ENCODE measurements at places on chromosomes 1 and 21.

DNA sequence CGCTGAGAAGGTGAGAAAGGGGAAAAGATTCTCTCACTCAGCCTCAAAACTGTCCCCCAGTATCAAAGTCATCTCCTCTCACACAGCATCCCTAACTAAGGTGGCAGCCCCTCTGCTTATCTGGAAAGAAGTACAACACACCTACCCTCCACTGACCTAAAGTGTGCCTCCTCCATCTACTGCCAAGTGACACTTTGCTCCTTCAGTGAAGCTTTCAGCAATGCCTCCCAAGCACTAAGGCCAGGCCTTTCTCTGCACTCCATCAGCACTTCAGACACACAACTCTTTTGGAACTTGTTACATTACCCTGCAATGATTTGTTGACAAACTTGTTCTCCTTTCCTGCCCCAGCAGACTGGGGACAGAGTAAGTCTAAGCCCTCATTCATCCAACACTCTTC is 1.4 kb downstream of the SH3BP5L start:
- DNase-seq, result no peak

DNA sequence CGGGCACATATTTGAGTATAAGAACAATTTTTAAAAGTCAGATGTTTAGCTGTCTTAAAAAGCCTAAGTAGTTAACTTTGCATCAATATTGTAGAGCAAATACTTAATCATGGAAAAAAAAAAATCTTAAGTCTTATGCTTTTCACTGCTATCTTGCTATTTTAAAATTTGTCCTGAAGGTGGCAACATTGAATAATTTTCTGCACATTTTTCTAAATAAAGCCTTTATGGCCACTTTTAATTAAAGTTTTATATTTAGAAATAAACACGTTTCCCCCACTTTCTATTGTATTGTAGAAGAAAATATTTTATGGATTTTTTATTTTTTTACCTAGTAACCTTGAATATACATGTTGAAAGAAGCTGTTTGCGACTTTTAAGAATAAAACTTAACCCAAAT is 198.8 kb downstream of the AMY1C start:
- DNase-seq, result no peak

GRCh38 chr1:94310570-94311270 is 73.3 kb upstream of the ARHGAP29 start:
- no peak for DNase-seq

DNA sequence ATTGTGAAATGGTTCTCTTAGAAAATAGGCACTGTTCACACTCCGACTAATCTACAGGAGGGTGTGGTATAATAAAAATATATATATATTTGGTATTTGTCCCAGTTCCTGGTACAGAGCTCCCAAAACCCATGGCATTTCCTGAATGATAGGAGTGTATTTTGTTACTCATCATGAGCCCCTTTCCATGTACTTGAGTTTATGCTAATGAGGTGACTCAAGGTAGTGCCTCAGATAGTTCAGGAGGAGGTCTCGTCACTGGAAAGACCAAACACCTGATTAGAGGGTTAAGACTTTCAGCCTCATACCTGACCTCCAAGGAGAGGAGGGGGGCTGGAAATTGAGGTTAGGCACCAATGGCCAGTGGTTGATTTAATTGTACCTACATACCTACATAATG is 57.9 kb downstream of the TTC3 start:
- no peak for DNase-seq

GRCh38 chr21:43626390-43626789 is 32.9 kb downstream of the HSF2BP start:
- DNase-seq, result no peak

GRCh38 chr21:32442566-32443318 is 30.2 kb downstream of the EVA1C start:
- no peak for DNase-seq

- no peak for DNase-seq
These were observed 39.4 kb downstream of the KCNJ15 start for GRCh38 chr21:38295997-38296764.

DNA sequence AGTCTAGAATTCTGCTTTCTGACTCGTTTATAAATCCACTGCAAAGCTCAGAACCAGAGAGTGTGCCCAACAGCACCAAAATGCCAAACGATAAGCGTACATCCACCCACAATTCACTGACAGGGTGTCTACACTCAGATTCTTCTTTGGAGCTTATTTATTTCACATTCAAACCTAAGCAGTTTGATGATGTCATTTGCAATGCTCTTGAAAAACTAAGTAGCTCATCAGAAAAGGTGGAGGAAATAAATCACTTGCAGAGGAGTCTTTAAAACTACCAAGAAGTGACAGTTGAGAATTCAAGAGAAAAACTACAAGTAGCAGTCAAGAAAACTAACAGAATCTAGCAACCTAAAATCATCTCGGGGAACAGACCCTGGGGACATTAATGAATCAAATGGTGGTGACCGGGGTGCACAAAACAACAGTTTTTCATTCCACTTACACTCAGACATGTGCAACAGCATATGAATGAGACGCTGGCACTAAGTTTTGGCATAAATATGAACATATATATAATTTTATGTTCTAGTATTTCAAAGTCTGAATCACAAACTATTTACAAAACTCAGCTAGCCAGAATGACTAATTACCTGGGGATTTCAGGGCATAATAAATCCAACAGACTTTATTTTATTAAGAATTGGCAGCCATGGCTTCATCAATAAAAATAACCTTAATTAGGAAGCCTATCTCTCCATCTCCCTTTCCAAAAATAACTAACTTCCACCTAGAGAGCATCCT is 119.4 kb downstream of the SIPA1L2 start:
- no peak for DNase-seq

GRCh38 chr21:45524756-45525152 is 17.5 kb downstream of the SLC19A1 start:
- no peak for DNase-seq

DNA sequence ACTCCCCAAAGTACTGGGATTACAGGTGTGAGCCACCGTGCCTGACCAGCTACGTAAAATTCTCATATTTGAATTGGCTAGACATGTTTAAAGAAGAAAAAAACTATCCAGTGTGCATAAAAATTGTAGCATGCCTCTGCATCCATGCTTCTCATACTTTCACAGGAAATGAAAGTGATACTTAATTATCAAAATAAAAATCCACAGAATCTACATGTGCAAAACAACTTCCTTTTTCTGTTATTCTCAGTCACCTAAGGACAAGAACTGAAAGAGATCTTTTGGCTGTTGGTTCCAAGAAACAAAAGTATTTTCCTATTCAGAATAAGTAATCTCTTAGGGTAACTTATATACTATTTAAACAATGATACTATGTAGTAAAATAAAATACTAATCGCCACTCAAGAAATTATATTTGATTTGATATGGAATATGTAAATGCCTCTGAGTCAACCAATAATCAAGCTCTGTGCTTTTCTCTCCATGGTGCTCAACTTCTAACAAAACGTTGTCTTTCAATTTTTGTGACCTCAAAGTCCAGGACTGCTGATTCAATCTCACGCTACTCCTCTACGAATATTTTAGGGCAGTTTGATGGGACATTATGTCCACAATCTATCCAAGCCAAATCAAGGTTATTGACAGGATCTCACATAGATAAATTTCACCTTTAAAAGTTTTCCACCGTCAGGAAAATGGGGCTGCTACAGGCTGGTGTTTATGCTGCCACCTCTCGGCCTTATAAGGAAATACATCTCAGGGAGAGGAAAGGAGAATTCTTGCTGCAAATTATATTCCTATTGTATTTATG is 102.7 kb downstream of the ZNF281 start:
- peak; percentile 58 for DNase-seq

DNA sequence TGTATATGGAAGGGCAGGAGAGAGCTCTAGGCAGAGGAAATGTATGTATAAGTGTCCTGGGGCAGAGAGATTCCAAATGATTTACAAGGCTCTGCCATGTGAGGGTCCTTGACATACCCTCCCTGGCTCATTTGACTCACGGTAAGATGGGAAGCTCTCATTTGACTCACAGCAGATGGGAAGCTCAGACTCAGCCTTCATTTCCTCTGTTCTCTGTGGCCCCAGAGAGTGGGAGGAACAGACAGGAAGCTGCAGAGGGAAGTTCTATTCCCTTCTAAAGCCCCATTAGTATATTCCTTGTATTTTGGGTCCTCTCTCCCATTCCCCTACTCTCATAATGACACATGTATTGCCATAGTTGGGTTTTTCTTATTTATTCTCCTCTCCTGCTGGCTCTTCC is 44.9 kb downstream of the FOXD2 start:
- no peak for DNase-seq

- DNase-seq, result peak; percentile 65
These were observed 7.1 kb downstream of the ANGEL2 start for GRCh38 chr1:213008564-213008963.

GRCh38 chr1:18989176-18989799 is 32.8 kb upstream of the IFFO2 start:
- no peak for DNase-seq

GRCh38 chr1:248923352-248924338 is 17.6 kb downstream of the PGBD2 start:
- no peak for DNase-seq

DNA sequence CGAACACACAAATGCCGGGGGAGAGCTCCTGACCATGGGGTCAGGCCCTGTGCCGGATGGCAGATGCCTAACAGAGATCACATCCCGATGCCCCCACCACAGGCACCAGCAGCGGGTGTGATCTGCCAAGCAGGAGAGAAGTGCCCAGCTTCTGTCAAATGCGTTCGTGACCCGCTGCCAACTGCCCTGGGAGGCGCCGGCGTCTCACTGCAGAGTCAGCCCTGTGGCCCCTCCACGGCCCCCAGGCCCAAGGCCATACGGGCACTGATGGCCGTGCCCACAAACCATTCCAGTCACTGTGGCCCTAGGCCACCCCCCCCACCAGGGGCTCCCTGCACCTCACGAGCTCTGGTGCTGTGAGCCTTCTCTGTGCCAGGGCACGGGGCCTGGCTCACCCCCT is 8.0 kb downstream of the CFAP410 start:
- no peak for DNase-seq

DNA sequence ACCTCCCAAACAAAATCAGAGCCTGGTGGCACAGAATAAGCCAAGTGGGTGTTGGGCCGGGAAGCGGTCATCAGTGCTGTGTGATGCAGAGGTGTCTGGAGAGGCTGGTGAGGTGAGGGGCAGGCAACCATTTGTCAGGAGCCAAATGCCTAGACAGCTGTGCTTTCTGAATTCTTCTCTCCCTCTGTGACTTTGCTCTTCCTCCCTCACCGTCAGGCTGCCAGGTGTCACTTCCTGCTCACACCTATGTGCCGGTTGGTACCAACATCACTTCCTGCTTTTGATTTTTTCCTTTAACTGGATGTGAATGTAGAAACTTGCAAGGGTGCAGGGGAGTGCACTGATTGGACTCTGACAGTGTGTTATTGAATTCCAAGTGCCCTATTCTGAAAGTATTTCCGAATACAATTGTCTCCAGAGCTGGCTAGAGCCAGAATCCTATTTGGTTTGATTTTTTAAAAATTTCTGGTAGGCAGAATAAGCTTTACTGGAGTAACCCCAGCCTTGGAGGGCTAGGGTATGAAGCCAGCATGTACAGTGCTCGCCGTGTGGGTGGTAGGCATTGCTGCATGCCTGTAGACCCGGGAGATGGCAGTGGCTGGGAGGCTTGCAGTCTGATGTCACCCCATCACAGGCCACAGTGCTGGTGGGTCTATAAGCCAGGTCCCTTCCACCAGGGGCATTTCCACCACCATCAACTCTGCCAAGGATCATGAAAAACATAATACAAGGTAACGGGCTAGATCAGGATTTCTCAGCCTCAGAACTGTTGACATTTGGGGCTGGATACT is 210.9 kb downstream of the KAZN start:
- peak; percentile 33 for DNase-seq

DNA sequence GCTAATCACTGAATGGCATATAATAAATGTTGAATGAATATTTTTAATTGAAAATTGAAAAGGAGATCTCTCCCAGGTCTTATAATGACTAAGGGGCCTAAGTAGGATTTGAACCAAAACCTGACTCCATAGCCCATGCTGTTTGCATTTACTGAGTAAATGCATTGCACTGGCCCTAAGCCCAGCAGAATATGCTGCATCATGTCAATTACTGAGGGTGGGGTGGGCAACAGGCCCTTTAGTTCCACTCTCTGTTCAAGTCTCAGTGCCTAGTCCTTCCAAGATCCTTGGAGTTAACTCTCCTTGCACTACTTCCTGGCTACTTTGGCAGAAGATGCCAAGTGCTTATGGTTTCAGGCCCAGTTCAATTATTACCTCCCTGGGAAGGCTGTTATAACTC is 203.8 kb upstream of the DAB1 start:
- DNase-seq, result no peak

GRCh38 chr1:244319283-244320132 is 132.2 kb downstream of the ADSS2 start:
- DNase-seq, result no peak

DNA sequence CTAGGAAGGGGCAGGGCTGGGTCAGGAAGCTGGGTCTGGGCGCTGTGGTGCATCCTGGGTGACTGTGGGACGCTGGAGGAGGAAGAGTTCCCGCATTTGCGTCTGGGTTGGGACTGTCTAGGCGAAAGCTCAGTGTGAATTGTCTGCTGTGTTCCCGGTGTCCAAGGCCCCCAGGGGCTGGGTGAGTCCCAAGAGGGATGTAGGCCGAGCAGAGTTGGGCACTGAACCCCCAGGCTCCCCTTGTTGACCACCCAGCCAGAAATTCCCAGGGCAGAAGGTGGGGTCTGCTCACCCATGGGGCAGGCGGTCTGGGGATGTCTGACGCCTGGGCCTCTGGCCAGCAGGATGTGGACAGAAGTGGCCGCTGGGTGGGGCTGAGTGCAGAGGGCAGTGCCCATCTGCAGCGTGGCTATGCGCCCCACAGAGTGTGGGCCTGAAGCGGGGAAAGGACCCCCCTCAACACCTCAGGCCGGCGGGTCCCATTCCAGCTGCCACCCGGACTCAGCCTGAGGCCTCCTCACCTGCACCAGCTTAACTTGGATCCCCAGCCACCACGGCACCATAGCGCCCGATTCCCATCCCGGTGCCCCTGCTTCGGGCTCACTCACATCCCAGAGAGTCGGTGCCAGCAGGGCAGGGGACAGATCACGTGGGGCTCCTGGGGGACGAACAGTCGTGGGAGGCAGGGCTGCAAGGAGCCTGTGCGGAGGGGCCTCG is 37.0 kb upstream of the POFUT2 start:
- no peak for DNase-seq

- no peak for DNase-seq
These were observed 178.1 kb downstream of the AK5 start for GRCh38 chr1:77459881-77460280.

DNA sequence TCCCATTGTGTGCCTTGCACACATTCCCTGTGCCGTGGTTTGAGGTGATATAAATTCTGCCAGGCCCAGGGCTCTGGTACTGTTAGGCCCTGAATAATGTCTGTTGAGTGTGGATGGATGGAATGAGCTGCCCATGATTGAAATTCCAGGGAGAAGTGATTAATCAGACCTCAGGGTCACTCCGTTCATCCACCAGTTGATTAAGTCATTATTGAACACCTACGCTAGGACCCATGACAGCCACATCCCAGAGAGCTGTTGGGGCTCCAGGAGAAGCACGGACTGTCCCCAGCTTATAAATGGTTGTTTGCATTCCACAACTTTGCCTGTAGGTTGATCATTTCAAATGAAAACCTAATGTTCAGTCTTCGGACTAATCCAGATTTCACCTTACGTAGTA is 98.4 kb downstream of the CNIH3 start:
- no peak for DNase-seq

GRCh38 chr21:30243691-30244090 is 27.8 kb upstream of the CLDN8 start:
- DNase-seq, result no peak

- no peak for DNase-seq
These were observed 141.2 kb upstream of the ST6GALNAC5 start for GRCh38 chr1:76725864-76726619.

- DNase-seq, result peak; percentile 71
These were observed 794 bp upstream of the TOR3A start for GRCh38 chr1:179080866-179081686.
